ENCODE measurements at places on chromosomes 4 and X.
A peak's percentile ranks its signal among the peaks of the same experiment; 100 is the strongest.

GRCh38 chr4:177673985-177674489 lies 231.8 kb upstream of the AGA start:
- DNase-seq = no peak

- no peak for DNase-seq
Observed at GRCh38 chr4:101593666-101594065, 196.9 kb upstream of the BANK1 start.

- peak; percentile 15 for DNase-seq
Observed at GRCh38 chrX:130176354-130176776, 4.6 kb downstream of the RAB33A start.

GRCh38 chrX:68834371-68835103 lies 5.7 kb downstream of the EFNB1 start:
- no peak for DNase-seq

- no peak for DNase-seq
Observed at GRCh38 chr4:140976768-140977167, 156.5 kb downstream of the RNF150 start.

- DNase-seq = no peak
Observed at GRCh38 chr4:35556387-35556786, 687.9 kb downstream of the ARAP2 start.

DNA sequence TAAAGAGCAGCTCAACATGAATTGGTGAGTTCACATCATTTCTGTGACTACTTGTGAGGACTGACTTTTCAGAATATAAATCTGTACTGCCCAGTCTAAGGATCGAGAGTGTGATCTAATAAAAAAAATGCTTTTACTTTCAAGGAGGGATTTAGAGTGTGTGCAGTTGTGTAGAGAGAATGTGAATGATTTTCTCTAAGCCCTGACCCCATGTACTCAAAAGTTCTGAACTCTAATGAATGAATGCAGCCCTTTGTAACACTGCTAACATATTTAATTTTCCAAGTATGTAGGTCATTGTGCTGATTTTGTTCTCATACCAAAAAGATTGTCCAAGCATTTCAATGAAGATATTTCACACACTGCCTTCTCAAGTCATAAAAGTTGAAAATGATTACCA lies 92.5 kb upstream of the STOX2 start:
- DNase-seq = no peak

DNA sequence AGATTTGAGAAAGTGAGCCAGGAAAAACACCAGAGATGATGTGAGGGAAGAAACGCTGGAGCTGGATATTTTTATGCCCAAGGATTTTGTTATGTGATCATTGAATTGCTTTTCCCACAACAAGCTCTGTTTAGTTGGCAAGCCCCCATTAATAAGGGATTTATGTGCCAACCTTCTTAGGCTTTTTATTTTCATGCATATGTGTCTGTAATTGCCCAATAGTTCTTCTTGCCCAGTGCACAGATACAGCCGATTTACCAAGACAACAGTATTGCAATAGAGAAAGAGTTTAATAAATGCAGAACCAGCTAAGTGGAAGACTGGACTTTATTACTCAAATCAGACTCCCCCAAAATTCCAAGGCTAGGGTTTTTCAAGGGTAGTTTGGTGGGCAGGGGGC lies 57.7 kb downstream of the TRIM2 start:
- no peak for DNase-seq

DNA sequence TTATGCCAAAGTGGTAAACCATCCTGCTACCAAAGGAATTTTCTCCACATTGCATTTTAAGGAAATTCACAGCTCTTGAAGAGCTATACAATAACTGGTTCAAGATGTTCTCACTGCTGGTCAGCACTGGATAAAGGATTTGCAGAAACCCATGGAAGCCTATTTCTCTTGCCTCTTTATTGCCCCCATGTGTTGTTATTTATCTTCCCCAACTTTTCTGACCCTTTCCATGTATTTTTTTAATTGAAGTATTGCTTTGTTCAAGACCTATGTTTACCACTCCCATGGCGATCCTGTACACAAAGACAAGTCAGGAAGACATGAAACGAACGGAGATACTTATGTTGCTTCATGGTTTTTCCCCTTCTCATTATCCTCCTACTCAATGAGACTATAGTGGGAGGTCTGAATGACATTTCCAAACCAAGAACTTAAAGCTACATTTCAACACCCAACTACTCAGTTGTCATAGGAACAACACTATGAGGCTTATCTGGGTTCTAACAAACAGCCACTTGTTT lies 566.4 kb upstream of the DIPK2B start:
- DNase-seq = peak; percentile 73

DNA sequence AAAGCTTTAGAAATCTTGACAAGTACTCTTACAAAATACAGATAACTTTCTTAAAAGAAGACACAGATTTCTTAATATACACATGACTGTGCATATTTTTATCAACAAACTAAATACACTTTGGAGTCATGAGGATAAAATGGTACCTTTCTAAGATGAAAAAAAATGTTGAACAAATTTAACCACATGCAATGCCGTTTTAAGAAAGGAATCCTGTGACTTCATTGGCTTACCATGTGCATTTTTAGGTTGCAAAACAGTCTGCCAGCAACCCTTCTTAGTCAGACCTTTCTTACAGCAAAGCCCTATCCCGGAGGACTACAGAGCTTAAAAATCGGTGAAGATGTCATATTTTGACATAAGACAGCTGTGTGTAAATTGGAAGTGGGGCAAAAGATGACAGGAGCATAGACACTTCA lies 51.7 kb downstream of the GASK1B start:
- DNase-seq = no peak

GRCh38 chr4:149465955-149466354 lies 349.7 kb downstream of the IQCM start:
- DNase-seq = no peak

- DNase-seq = peak; percentile 79
Observed at GRCh38 chrX:106999002-106999975, 723 bp downstream of the MORC4 start.

DNA sequence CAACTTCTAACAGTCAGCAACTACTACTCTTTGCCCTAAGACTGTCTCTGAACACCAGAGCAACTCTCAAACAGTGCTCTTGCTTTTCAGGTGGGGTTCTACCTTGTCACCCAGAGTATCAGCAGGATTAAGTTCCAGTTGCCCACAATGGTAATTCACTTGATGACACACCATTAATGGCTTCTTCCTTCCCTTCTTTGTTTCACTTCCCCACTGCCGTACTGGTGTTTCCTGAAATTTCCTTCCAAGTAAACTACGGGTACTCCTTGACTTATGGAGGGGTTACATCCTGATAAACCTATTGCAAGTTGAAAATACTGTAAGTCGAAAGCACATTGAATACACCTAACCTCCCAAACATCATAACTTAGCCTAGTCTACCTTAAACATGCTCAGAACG lies 36.6 kb upstream of the PDK3 start:
- no peak for DNase-seq

- DNase-seq = no peak
Observed at GRCh38 chr4:64156253-64156652, 253.0 kb downstream of the TECRL start.

DNA sequence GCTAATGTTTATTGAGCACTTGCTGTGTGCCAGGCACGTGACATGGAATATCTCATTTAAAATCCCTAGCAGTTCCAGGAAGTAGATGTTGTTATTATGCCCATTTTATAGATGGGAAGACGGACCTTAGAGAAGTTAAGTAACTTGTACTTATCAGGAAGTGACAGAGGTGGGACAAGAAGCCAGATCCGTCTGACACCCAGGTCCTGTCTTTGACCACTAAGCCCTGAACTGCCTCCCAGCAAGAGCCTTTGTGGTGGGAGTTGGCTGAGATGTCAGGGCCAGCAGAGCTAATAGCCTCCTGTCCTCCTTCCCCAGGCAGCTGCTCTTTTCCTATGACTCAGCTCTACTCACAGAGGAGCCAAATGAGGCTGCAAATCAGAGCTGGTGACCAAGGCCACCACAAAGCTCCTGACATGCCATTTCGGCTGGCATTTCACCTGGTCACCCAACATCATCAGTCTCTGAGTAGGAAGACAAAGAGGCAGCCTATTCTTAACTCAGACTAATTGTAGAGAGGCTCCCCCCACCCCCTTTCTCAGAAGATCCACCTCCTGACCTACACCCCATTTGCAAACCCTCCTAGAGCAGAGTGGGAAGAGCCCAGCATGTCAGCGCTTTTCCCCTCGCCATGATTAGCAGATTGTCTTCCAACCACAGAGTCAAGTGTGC lies 175.1 kb upstream of the KIT start:
- no peak for DNase-seq

DNA sequence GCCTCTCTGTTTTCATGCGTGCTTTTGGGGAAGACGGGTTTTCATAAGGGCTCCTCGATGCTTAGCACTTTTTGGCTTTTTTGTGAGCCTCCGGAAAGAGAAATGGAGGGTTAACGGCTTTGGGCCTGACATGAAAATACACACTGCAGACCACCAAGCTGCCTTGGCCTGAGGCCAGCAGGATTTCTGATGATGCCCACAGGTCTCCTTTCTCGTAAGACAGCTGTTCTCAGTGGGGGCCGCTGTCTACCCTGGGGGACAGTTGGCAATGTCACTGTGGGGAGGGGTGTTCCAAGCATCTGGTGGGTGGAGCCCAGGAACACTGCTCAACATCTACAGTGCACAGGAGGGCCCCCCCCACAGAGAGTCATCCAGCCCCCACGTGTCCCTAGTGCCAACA lies 29.4 kb upstream of the CLDN34 start:
- no peak for DNase-seq

- no peak for DNase-seq
Observed at GRCh38 chr4:51855270-51855669, 12.3 kb downstream of the DCUN1D4 start.

- no peak for DNase-seq
Observed at GRCh38 chrX:31353095-31353494, 281.3 kb upstream of the FTHL17 start.

Measured in KBM-7 (cell line).